PC-9 (cell line): ENCODE measurements at places on chromosomes 12 and 14. TPM values are rescaled to one million over a fixed set of nuclear protein-coding genes. Genes with fewer than 3 reads are reported as not detected.

- H3K4me3 ChIP-seq = no peak overlapping the region
- H3K27me3 ChIP-seq = peaks cover 38% of the 10 kb centered on the region; the same call in 1 of the 2 replicates
- H3K36me3 ChIP-seq = no peaks in the 10 kb centered on the region
- DNase-seq = no peak
- no peaks in the 10 kb centered on the region for H3K4me1 ChIP-seq
- H3K27ac ChIP-seq = no peak overlapping the region
These were observed 152.2 kb downstream of the BCL11B start for GRCh38 chr14:99119554-99120525.

DNA sequence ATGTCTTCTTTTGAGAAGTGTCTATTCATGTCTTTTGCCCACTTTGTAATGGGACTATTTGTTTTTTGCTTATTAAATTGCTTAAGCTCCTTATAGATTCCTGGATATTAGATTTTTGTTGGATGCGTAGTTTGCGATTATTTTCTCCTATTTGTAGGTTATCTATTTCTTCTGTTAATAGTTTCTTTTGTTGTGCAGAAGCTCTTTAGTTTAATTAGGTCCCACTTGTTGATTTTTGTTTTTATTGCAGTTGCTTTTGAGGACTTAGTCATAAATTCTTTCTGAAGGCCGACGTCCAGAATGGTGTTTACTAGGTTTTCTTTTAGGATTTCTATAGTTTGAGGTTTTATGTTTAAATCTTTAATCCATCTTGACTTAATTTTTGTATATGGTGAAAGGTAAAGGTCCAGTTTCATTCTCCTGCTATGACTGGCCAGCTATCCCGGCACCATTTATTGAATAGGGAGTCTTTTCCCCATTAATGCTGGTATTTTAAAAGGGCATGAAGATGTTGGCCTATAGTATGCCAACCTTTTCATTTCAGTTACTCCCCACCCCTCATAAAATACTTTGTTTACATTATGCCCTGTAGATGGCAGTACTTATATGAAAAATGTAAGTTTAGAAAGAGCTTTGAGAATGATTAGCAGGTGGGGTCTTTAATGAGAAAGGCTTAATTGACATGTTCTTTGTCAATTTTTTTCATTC is 62.9 kb upstream of the PSMA6 start:
- DNase-seq = no peak

DNA sequence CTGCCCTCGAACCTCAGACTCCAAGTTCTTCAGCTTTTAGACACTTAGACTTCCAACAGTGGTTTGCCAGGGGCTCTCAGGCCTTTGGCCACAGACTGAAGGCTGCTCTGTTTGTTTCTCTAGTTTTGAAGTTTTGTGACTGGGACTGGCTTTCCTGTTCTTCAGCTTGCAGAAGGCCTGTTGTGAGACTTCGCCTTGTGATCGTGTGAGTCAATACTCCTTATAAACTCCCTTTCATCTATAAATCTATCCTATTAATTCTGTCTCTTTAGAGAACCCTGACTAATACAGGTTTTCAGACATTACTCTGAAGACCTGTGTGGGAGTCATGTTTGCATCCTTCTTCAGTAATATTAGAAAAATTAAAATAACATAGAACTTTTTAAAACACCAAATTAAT is 289.1 kb downstream of the RMST start:
- H3K4me3 ChIP-seq = no peak overlapping the region
- no peak overlapping the region for H3K27ac ChIP-seq
- H3K27me3 ChIP-seq = peaks cover 5% of the 10 kb centered on the region; the same call in 1 of the 2 replicates
- DNase-seq = no peak

Gene KLRG1
- total RNA-seq = 0.90 and 1.8 TPM in 2 replicates

Gene RFX4
- total RNA-seq = not detected in 2 replicates

Gene PRB3
- total RNA-seq = not detected in 2 replicates

Gene GOLT1B
- 38.0 and 39.0 TPM in 2 replicates for total RNA-seq

Gene CLEC4D
- not detected in 2 replicates for total RNA-seq

DNA sequence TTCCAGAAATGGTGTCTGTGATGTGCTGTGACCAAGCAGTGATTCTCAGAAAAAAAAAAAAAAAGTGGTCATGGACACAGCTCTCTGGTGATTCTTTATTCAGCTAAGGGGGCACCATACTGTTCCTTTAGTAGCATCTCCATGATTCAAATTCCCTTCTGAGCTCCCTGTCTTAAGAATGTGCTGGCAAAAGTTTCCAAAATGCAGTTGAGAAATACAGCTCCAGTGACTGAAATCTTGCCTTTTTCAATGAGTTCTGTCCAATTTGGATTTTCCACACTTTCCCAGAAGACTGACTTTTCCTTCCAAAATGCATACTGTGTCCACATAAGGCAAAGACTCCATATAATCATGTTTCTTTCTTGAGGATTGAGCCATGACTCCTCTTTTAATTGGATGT is 24.3 kb upstream of the CPM start:
- no peaks in the 10 kb centered on the region for H3K36me3 ChIP-seq
- DNase-seq = no peak
- H3K27me3 ChIP-seq = no peaks in the 10 kb centered on the region
- no peak overlapping the region for H3K27ac ChIP-seq

DNA sequence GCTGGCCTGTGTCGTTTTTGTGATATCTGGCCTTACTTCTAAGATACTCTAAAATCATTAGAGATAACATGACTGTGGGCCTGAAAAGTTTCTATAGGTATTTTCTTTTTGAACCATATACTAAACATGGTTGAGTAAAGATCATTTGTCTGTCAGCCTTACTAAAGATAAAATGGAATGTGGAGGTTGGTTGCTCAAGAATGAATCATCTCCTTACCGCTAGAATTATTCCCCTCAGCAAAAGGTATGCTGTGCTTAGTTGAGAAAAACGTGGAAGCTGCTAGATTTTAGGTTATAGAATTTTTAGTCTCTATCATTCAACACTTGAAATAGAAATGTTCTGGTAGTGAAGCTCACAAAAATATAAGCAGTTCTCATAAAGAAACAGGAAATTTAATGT is 407.3 kb downstream of the AEBP2 start:
- no peaks in the 10 kb centered on the region for H3K4me1 ChIP-seq
- H3K27me3 ChIP-seq = no peaks in the 10 kb centered on the region
- H3K4me3 ChIP-seq = no peak overlapping the region
- no peaks in the 10 kb centered on the region for H3K36me3 ChIP-seq
- no peak overlapping the region for H3K27ac ChIP-seq

DNA sequence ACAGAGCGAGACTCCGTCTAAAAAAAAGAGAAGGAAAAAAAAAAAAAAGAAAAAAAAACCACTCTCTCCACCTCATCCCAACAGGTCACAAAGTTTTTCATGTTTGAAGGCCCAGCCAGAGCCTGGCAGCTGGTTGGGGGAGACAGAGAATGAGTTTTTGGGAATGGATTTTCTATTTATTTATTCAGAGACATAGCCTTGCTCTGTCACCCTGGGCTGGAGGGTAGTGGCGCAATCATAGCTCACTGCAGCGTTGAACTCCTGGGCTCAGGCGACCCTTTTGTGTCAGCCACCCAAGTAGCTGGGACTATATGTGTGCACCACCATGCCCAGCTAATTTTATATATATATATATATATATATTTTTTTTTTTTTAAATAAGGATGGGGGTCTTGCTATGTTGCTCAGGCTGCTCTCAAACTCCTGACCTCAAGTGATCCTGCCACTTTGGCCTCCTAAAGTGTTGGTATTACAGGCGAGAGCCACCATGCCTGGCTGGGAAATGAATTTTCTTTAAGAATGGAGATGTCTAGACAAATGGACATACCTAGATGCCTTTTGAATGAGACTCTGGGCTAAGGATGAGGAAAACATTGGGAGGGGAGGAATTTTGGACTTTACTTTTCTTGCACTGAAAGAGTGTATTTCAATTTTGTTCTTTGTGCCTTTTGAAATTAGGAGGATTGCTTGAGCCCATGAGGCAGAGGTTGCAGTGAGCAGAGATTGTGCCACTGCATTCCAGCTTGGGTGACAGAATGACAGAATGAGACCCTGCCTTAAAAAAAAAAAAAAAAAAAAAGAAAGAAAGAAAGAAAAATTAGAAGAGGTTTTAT is 16.9 kb upstream of the PPP1R1A start:
- peaks cover 13% of the 10 kb centered on the region for H3K27me3 ChIP-seq
- DNase-seq = no peak
- H3K36me3 ChIP-seq = no peaks in the 10 kb centered on the region
- no peaks in the 10 kb centered on the region for H3K4me1 ChIP-seq

DNA sequence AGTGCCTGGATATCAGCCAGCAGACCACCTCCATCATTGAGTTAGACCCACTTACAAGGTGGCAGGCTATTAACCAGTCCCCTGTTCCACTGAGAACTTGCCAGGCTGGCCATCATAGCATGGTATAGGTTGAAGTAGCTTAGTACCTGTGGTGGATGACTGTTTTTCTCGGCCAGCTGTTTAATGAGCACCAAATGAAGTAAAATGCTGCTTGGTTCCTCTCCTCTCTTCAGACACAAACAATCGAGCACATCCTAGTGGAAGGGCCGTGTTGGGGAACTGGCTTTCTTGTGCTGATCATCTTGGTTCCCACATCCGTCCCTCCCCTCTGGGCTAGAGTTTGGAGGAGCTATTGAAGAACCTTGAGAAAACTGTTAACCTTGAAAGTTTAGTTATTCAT is 486.2 kb downstream of the RAD51B start:
- no peaks in the 10 kb centered on the region for H3K36me3 ChIP-seq
- DNase-seq = no peak
- H3K27ac ChIP-seq = peak overlapping the region; percentile 95
- peaks cover 62% of the 10 kb centered on the region for H3K4me1 ChIP-seq
- H3K4me3 ChIP-seq = no peak overlapping the region; the same call in 1 of the 2 replicates
- no peaks in the 10 kb centered on the region for H3K27me3 ChIP-seq

Gene INHBC
- 0.35 TPM in 1 of 2 replicates, not detected in the other for total RNA-seq
